CMK (cell line): ENCODE measurements at places on chromosomes 7 and 10.

- no peak for DNase-seq
Observed at GRCh38 chr7:155918720-155919390, 106.6 kb upstream of the SHH start.

- no peak for DNase-seq
Observed at GRCh38 chr10:110818311-110819256, 53.1 kb upstream of the PDCD4 start.

- DNase-seq: no peak
Observed at GRCh38 chr10:122018491-122018890, 29.5 kb downstream of the TACC2 start.

DNA sequence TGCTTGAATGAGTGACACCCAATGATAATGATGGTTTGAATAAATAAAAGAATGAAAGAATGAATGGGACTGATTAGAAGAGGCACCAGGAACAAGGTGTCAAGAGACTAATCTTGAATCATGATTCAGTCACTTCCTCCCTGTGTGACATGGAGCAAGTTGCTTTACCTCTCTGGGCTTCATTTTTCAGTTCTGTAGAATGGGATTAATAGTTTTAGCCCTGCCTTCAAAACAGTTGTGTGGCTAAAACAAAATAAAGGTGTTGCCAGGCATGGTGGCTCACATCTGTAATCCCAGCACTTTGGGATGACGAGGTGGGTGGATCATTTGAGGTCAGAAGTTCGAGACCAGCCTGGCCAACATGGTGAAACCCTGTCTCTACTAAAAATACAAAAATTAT lies 37.6 kb downstream of the MYL10 start:
- no peak for DNase-seq

- no peak for DNase-seq
Observed at GRCh38 chr10:3071405-3072198, 4.3 kb downstream of the PFKP start.

DNA sequence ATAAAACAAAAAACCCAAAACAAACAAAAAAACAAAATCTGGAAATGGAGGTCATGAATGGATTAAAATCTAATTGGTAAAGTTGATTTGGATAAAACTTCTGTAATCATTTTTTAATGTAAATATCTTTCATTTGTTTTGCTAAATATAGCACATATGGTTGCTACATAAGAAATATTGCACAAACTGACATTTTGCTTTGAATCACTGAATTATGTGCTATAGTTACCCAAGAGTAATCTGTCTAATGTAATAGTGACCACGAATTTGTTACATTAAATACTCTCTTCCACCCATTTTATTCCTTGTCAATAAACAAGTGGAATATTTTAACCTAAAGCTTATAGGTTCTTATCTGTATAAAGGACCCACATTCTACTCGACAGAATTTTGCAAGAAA lies 6.2 kb downstream of the CFAP58 start:
- DNase-seq: no peak

DNA sequence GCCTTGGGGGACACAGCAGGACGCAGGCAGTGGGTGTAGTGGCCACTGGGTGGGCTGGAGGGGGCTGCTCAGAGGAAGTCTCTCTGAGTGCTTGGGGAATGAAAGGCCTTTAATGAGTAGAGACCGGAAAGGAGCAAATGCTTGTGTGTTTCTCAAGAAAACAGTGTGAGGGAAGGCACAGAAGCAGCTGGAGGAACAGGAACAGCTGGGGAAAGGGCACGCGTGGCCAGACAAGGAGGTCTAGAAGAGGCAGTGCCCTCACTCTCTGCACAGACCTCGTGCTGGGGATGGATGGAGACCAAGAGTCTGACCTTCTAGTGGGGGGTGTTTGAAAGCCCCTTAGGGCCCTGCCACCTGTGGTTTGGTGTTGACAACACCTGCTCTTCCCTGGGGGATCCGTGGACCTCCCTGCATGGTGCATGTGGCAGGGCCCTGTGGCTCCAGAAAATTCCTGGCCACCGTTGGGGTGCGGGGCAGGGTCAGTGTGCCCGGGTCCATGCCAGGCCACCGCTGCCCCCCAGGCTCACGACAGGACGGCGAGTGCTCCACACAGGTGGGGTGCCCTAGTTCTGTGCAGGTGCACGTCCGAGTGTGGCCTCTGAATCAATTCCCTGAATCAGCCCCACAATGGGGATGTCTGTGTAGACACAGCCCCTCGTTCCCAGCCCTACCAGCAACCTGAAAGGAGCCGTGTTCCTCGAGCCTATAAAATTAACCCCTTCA lies 25.9 kb upstream of the FAM20C start:
- DNase-seq: no peak

DNA sequence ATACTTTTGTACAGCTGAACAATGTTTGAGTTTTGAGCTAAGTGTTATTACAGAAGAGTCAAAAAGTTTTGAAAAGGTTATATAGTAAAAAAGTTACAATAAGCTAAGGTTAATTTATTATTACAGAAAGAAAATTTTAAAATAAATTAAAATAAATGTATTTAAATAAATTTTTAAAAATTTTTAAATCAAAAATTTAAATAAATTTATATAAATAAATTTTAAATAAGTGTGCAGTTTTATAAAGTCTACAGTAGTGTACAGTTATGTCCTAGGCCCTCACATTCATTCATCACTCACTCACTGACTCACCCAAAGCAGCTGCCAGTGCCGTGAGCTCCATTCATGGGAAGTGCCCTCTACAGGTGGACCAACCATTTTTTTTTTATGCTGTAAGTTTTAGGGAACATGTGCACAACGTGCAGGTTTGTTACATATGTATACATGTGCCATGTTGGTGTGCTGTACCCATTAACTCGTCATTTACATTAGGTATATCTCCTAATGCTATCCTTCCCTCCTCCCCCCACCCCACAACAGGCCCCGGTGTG lies 462.9 kb upstream of the ZMIZ1 start:
- no peak for DNase-seq

GRCh38 chr7:69208276-69208675 lies 390.0 kb upstream of the AUTS2 start:
- DNase-seq: no peak

DNA sequence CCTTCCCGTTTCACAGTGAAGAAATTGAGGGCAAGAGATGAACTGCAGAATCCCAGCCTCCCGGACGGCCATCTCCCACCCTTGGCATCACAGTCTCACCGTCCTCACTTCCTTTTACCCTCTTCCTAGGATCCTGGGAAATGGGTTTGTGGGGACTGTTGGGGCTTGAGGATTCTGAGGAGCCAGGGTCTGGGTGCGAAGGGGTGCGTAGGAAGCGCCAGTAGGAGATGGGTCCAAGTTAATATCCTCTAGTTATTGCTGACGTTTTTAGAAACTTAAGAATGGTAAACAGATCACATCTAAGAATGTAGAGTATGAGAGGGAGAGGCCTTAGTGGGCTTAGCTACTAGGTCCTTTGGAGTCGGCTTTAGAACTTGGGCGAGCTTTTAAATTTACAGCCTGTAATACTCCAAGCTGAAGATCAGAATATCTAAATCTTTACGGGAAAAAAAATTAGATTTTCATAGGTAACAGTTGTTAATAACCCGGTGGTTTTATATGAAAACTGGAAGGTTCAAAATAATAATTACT lies 696 bp downstream of the MALSU1 start:
- DNase-seq: no peak

DNA sequence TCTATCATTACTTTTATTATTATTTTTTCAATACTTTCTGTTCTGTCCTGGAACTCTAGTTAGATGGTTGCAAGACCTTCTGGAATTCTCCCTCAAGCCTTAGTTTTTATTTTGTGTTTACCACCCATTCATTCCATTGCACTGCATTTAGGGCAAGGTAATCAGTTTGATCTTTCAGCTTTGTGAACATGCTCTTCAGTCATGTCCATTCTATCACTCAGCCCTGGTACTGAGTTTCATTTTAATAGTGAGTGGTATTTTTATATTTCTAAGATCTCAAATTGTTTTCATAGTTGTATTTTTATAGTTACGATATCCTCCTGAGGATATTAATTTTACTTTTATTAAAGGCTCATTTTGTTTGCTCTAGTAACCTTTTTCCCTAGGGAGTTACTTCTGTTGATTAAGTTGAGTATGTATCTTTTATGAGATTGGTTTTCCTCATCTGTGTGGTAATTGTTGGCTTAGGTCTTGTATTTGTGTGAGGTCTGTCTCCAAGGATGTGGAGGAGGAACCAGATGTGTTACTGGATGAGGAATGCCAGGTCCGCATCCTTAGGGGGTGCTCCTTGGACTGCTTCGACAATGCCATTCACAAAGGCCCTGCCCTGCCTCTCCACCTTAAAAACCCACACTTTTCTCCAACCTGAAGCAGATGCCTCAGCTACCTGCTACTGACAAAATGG lies 46.7 kb upstream of the RAB18 start:
- DNase-seq: no peak

GRCh38 chr7:30829471-30829870 lies 58.3 kb downstream of the MINDY4 start:
- DNase-seq: no peak

- DNase-seq: no peak
Observed at GRCh38 chr7:26533217-26533616, 241.6 kb downstream of the SNX10 start.

DNA sequence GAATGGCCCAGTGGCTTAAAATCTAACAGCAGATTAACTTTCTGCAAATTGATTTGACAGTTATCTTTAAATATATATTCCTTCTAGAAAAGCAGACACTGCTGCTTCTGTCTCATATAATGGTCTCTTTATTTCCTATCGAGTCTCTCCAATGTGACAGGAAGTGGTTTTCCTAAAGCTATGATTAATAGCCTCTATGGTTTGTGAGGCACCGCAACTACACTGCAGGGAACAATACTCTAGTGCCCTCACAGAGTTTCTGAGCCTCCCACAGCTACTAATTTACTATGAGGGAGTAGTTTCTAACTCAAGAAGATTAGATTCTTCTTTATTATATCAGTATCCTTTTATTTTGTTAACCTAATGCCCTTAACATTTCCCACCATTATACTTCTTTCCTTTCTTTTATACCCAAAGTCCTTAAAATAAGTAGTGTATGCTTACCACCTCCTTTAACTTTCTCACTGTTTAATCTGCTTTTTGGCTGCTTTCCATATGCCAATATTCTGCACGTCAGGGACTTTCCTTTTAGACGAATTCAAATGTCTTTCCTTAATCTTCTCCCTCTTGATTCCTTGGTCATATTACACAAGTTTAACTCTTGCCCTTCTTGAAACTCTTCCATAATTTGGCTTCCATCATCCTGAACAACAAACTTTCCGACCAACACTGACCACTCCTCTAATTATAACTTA lies 23.8 kb upstream of the AHR start:
- DNase-seq: no peak

- no peak for DNase-seq
Observed at GRCh38 chr7:129841465-129841864, 111.3 kb downstream of the UBE2H start.

GRCh38 chr7:117138981-117139380 lies 183.9 kb downstream of the WNT2 start:
- no peak for DNase-seq

DNA sequence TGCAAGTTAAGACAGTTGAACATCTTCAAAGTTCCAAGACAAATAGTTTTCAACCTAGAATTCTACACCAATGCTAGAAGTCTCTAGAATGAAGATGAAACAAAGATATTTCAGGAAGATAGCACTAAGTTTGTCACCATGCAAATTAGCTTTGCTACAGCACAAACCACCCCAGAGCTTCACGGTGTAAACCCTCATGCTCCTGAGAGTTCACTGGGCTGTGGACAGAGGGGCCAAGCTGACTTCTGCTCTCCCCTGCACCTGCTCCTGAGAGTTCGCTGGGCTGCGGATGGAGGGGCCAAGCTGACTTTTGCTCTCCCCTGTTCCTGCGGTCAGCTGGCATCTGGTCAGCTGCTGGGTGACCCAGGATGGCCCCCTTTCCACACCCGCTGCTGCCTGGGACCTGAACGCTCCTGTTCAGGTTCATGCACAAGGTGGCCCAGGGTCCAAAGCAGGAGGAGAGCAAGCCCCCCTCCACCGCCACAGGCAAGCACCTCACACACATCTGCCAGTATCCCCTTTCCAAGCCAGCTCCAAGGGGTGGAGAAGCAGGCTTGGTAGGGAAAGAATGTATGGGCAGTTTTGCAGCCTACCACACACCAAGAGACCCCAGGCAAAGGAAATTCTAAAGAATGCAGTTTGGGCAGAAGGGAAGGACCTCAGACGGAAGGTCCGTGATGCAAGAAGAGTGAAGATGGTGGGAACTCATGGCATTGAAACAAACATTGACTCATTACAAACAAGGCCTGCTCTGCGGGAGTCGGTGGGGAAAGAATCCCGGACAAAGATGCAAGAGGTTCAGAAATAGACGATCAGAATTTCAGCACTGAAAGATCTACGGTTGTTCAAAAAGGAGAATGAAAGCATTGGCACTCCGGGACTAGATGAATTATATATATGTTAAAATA lies 137.8 kb upstream of the PPP2R2D start:
- DNase-seq: no peak

GRCh38 chr7:35353481-35353880 lies 99.6 kb upstream of the TBX20 start:
- DNase-seq: no peak

GRCh38 chr7:16773884-16774283 lies 20.3 kb downstream of the TSPAN13 start:
- DNase-seq: no peak

DNA sequence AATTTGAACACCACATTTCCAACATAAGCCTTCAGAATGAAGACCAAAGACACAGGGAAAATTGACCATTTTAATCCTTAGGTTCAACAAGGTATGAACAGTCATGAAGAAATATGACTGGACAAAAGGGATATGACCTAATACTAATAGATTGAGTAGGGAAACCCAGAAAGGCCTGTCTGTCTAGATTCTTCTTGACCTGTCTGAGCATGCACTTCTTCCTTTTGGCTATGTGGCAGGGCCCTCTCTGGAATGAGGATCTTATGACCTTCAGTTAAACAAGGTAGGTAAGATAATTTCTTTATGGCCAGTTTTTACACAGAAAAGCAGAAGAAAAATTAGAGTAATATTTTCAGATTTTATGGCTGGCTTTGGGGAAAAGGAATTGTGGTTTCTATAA lies 3.0 kb upstream of the PHYHIPL start:
- DNase-seq: no peak

GRCh38 chr7:3544202-3544601 lies 243.2 kb downstream of the SDK1 start:
- DNase-seq: no peak

GRCh38 chr10:1366811-1367425 lies 310.7 kb downstream of the WDR37 start:
- DNase-seq: no peak

DNA sequence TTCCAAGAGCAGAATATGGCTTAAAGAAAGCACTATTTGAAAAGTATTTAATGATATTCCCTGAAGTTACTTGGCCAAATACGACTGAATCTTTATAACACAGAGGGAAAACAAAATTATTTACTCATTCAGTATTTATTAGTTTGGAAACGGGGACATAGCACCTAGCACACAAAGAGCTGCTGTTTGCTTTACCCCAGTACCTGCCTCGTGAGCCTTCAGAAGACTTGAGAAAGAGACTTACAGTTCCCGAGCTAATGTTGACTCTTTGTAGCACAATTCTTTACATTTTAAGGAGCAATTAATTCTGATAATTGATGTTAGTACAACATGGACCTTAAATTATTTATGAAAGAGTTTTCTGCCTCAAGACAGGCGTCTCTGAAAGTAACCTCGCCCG lies 88.7 kb downstream of the FAM204A start:
- no peak for DNase-seq
